ENCODE measurements at places on chromosomes 2 and 18.

DNA sequence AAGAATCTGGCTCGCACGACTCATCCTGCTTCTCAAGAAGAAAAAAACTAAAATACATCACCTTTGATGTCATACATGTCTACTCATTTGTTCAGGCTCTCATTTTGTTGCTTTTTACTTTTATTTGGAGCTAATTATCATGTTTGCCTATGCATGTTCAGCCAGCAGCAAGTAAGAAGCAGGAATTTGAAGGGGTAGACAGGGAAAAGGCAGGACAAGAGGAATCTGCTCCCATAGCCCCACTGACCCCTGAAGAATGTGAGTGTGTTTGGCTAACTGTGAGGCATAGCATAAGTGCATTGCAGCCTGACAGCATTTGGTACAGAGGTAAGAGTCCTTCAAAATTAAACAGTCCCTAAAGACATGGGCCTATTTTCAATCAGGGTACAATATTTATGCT is 72.7 kb downstream of the NYAP2 start:
- DNase-seq = no peak

DNA sequence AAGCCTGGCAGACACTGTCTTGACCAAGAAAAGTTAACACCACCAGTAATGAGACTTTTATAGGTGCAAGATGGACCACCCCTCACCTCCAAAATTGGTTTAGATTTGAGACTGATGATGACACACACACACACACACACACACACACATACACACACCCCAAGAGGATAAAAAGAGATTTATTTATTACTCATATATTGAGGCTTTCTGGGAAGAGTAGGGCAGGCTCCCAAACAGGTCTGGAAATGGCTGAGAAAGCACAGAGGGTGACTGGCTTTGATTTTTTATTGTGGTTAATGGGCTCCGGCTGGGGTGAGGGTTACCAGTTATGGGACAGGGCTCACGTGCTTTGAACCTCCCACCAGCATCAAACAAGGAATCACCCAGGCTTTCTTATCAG is 54.2 kb upstream of the ADAM23 start:
- DNase-seq = no peak

DNA sequence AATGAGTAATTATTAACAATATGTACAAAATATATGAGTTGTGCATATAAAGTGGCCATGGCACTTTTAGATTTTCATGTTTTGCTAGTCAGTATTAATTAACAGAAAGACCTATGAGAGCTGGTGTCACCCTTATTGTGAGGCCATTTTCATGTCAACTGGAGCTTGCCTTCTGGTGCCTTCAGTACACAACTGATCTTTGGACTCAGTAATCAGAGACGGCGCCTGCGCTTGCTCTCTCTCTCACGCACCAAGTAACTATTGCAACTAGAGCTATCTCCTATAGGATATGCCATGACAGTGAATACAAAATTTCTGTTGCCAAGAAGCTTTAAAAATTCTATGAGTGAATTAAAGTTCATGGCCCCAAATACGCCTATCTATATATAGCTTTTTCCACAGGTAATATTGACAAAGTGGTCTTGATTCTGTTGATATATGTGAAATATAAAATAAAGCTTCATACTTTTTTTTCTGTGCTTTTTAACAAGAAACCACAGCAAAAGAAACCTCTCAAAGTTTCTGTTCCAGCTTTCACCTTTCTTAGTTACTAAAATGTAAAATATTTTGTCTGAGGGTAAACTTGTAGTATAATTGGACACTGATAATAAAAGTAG is 2.9 kb downstream of the SERTAD2 start:
- no peak for DNase-seq

DNA sequence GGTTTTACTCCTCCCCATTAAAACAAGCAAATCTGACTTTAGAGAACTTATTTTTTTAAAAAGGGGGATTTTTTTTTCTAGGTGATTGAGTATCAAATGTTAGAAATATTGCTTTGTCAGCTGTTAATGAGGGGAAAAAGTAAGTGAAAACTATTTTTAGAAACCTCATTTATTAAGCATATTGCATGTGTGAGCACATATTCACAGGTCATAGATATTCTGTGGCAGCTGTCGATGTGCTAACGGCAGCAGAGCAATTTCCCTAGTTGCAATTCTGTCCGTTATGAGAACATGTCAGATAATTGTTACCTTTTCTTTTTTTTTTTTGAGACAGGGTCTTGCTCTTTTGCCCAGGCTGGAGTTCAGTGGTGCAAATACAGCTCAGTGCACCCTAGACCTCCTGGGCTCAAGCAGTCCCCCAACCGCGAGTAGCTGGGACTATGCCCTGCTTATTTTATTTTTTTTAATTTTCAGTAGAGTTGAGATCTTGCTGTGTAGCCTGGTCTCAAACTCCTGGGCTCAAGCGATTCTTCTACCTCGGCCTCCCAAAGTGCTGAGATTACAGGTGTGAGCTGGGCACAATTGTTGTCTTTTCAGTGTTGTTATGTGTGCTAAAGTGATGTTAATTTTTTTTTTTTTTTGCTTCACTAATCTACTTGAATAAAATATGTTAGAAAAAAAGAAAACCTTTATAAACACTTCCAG is 69.8 kb downstream of the MTA3 start:
- no peak for DNase-seq

DNA sequence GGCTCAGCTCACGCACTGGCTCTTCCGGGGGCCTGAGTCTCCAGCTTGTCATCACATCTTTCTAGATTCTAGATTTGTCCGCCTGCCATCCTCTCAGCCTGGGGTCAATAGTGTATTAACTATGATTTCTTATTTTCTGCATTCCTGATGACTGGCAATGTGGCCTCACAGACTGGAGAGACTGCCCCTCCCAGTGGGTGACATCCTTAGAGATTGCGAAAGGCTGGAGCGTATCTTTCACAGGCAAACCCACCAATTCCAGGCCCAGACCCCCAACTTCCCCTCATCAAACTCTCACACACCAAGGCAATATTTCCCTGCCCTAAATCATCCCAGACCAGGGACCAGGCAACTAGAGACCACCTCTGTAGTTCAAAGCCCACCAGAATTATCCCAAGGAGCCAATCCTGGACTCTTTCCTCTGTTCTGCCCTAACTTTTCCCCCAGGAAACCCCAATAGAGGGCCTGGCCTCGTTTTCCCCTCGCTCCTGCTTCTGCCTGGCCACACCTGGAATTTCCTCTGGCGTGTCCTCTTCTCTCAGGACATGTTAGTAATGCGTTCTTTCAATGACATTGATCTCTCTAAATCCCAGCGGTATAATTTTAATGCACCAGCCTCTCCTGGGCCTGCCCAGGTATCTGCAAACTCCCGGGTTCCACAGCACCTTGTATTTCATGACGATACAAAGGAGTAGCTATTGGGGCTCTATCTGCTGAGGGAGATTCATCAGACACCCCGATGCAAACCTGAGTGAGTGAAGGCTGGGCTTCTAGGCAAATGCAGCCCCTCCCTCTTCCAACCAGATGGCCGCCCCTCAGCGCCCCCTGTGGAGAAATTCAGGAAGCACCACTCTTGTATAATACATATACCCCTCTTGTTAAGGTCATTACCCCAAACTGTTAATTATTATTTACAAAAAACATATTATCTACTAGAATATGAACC is 2.4 kb upstream of the KCNF1 start:
- no peak for DNase-seq

DNA sequence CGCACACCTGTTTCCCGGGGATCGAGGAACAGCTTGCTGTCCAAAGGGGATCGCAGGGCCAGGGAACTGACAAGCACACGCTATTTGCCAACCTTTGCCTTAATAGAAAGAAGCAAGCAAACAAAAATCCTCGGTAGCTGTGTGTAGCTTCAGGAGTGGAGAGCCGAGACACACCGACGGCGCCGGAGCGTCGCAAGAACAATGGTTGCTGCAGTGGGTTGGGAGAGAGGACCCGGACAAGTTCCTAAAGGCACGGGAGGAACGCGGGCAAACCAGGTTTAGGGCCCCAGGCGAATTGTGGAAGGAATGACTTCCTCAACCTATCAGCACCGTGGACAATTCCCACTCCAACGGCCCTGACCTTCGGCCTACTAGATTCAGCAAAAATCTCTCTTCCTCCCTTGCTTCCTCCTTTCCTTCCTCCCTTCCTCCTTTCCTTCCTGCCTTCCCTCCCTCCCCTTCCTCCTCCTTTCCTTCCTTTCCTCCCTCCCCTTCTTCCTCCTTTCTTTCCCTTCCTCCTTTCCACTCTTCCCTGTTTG is 4.9 kb upstream of the NEUROD1 start:
- peak; percentile 31 for DNase-seq

GRCh38 chr18:61982475-61982874 is 89.7 kb upstream of the RNF152 start:
- DNase-seq = no peak

Measured in cerebellar nuclear complex (tissue), 1 donor.